Heart right ventricle (tissue), 16 donors: ENCODE measurements at places on chromosomes 3 and 15. TPM values are rescaled to one million over a fixed set of nuclear protein-coding genes. Genes with fewer than 3 reads are reported as not detected.

The TMEM42 gene
- total RNA-seq: 12.6 TPM

The USP50 gene
- not detected for total RNA-seq

The PAQR5 gene
- total RNA-seq: 0.70 TPM

The LARP6 gene
- 40.8 TPM for total RNA-seq

The GRM7 gene
- not detected for total RNA-seq

The BSN gene
- 1.4 TPM for total RNA-seq

The FEZF2 gene
- total RNA-seq: not detected

The ALPK3 gene
- 121 TPM for total RNA-seq

The NAALADL2 gene
- 4.3 TPM for total RNA-seq
